Stimulated activated memory B cell treated with anti-CD40 and anti-IgM and Interleukin-4, amounts not matched to agents 10 μg/mL and 1 μg/mL and 100 μg/mL, for 72 hours (primary cell): ENCODE measurements at places on chromosomes 4 and X.

DNA sequence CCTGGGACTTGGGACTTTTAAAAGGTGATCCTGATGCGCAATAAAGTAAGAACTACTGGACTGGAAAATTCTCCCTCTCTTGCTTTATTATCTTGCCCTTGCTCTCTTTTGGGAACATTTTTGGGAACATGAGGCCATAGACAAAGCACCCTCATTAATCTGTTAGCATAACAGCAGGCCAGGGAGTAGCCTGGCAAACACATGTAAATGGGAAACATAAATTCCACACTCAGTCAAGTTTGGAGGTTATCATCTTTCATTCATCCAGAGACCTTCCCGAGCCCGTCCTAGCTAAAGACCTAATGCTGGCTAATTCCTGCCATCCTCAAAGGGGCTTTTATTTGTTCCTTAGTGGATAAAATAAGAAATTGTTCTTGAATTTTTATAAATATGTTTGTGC lies 162.8 kb upstream of the ARX start:
- H3K4me3 ChIP-seq = no peak overlapping the region
- no peak for ATAC-seq
- H3K27me3 ChIP-seq = no peaks in the 10 kb centered on the region

DNA sequence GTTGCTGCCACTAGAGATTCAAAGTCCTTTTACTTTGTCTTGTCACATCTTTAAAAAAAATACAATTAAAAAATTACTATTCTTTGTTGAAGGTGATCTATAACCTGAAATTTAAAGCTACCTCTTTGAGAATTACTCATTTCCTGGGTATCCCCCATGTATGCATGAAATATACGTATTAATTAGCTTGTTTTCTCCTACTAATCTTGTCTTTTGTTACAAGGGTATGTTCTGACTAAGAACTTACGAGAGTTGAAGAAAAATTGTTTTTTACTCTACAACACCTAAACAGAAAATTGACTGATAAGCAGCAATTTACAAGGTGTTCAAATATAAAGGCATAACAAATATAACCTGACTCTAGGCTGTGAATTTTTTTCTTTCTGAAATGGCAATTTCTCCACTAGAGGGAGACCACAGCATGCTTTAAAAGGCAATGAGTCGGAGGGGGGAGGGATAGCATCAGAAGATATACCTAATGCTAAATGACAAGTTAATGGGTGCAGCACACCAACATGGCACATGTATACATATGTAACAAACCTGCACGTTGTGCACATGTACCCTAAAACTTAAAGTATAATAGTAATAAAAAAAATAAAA lies 249.6 kb downstream of the OPHN1 start:
- no peaks in the 10 kb centered on the region for H3K27me3 ChIP-seq
- H3K4me1 ChIP-seq = no peaks in the 10 kb centered on the region
- H3K36me3 ChIP-seq = no peaks in the 10 kb centered on the region

DNA sequence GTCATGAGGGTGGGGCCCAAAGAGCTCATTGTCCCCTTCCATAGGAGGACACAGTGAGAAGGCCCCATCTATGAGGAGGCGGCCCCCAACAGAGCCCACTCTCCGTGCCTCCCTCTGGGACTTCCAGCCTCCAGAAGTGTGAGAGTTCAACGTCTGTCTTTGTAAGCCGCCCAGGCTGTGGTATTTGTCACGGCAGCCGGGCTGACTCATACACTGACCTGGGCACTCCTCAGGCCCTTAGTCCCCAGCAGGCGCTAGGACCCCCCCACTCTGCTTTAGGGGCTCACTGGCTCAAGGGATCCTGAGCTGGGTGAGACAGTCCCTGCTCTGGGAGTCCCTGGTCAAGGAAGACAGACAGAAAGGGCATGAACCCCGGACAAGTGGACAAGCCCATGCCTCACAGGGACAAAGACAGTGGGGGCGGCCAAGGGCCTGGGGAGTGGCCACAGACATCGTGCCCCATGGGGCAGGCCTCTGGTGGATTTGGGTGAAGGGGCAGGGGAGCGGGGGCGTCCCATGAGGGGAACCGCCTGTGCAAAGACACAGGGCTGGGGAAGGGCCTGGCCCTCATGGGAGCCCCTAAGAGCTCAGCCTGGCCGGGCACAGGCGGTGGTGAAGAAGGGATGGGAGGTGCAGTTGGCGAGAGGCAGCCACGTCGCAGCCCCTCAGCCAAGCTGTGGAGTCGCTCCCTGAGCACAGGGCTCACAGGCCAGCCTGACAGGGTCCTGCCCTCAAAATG lies 21.5 kb downstream of the ABLIM2 start:
- no peak for ATAC-seq
- H3K27ac ChIP-seq = no peak overlapping the region
- H3K4me3 ChIP-seq = no peak overlapping the region

GRCh38 chr4:74206088-74206825 lies 48.3 kb downstream of the MTHFD2L start:
- H3K4me1 ChIP-seq = peaks cover 30% of the 10 kb centered on the region
- H3K36me3 ChIP-seq = peaks cover 27% of the 10 kb centered on the region
- H3K27me3 ChIP-seq = no peaks in the 10 kb centered on the region
- peak; percentile 71 for ATAC-seq
- peak overlapping the region; percentile 81 for H3K4me3 ChIP-seq

DNA sequence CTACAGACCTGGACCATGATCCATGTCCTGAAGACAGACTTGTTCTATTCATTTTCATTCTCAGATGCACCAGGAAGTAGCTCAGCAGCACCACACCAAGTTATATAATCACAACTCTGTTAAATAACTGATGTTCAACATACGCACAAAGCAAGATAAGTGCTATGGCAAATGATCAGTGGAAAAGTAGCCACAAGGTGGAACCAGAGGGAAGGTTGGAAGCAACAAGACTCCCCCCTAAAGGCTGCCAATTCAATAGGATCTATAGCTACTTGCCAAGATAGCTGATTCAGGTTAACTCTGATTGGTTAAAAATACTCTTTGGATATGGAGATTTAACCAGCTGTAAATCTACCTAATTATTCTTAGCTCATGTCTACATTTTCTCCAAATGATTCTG lies 23.7 kb upstream of the FAM47B start:
- no peaks in the 10 kb centered on the region for H3K27me3 ChIP-seq
- no peak overlapping the region for H3K4me3 ChIP-seq
- no peaks in the 10 kb centered on the region for H3K36me3 ChIP-seq
- H3K27ac ChIP-seq = no peak overlapping the region

DNA sequence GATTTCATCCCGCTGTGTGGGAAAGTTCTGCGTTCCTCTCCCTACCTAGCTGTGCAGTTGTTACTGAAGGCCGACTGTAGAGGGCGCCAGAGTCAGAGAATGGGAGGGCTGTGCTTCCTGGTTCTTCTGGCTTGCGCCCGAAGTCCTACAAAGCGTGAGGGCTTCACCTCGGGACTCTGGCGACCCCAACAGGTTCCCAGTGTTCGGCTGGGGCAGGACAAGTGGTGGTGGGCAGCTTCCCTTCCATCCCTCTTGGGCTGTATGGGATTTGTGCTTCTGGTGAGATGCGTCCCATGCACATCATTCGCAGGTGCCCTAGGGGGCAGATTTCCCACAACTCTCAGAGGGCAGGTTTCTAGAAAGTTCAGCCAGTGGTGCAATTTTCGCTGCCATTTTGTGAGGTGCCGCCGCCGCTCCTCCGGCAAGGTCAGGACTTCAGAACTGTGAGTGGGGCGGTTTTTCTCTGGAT lies 27.3 kb downstream of the CT45A1 start:
- no peaks in the 10 kb centered on the region for H3K36me3 ChIP-seq
- ATAC-seq = peak; percentile 20
- no peak overlapping the region for H3K27ac ChIP-seq
- H3K4me3 ChIP-seq = no peak overlapping the region

- H3K27me3 ChIP-seq = peaks cover 14% of the 10 kb centered on the region
- no peak for ATAC-seq
- H3K4me3 ChIP-seq = no peak overlapping the region
- H3K27ac ChIP-seq = no peak overlapping the region
These were observed 18.4 kb upstream of the FAM47E start for GRCh38 chr4:76233083-76233482.

DNA sequence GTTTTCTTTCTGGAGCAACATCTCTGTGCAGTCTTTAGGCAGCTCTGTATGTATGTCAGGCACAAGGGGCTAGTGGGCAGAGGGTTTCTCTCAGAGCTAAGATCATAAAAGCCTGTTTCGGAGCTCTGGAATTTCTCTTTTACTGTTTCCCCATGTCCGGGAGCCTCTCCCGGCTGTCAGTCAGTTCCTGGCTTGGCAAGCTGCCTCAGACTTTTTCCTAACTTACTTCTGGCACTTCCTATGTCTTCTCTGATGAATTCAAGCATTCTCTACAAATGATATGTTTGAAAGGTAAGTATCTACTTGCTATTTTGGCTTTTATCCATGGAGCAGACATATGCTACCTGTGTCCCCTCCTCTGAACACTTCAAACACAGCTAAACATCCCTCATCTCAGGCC lies 129.3 kb upstream of the PGRMC2 start:
- no peak for ATAC-seq
- no peaks in the 10 kb centered on the region for H3K36me3 ChIP-seq
- H3K4me1 ChIP-seq = peaks cover 4% of the 10 kb centered on the region
- H3K27ac ChIP-seq = no peak overlapping the region
- peaks cover 19% of the 10 kb centered on the region for H3K27me3 ChIP-seq

GRCh38 chr4:152585023-152585441 lies 49.1 kb upstream of the FBXW7 start:
- H3K4me3 ChIP-seq = peak overlapping the region; percentile 63
- ATAC-seq = peak; percentile 55
- H3K36me3 ChIP-seq = peaks cover 6% of the 10 kb centered on the region

DNA sequence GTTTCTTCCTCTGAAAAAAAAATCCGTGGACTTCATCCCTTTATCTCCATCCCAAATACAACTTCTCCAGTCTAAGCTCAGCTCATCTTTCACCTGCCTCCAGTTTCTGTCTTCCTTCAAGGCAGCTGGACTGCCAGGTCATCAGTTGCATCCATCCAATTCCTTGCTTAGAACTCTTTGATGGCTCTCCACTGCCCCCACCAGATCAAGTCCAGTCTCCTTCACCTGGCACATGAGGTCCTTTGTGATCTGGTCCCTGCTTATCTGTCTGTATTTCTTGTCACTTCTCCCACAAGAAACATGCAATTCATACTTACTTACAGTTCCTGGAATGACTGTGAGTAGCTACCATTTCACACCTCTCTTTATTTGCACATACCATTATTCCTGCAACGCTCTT lies 33.8 kb downstream of the OTUD6A start:
- H3K27me3 ChIP-seq = peaks cover 21% of the 10 kb centered on the region
- no peaks in the 10 kb centered on the region for H3K36me3 ChIP-seq
- no peak for ATAC-seq
- no peaks in the 10 kb centered on the region for H3K4me1 ChIP-seq

- H3K27ac ChIP-seq = no peak overlapping the region
- H3K27me3 ChIP-seq = no peaks in the 10 kb centered on the region
- no peak for ATAC-seq
- H3K4me3 ChIP-seq = no peak overlapping the region
These were observed 24.5 kb downstream of the KIAA0232 start for GRCh38 chr4:6806924-6807626.

DNA sequence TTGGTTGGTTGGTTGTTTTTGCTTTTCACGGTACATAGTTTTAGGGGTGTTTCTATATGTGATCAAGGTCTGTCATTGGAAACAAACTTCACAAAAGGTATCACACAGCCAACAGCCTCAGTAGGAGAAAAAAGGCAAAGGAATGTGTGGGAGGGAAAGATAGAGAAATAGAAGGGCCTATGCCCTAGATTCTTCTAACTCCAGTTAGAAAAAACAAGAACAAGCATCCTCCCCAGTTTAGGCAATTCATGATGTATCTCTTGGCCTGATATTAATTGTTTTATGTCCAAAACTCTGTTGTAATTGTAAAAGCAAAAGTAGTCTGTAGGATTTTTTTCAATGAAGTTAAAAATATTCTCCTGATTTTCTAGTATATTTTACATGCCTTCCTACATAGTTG lies 192.4 kb upstream of the EDNRA start:
- H3K4me1 ChIP-seq = no peaks in the 10 kb centered on the region
- no peak for ATAC-seq
- no peak overlapping the region for H3K27ac ChIP-seq
- no peak overlapping the region for H3K4me3 ChIP-seq
- H3K36me3 ChIP-seq = no peaks in the 10 kb centered on the region

DNA sequence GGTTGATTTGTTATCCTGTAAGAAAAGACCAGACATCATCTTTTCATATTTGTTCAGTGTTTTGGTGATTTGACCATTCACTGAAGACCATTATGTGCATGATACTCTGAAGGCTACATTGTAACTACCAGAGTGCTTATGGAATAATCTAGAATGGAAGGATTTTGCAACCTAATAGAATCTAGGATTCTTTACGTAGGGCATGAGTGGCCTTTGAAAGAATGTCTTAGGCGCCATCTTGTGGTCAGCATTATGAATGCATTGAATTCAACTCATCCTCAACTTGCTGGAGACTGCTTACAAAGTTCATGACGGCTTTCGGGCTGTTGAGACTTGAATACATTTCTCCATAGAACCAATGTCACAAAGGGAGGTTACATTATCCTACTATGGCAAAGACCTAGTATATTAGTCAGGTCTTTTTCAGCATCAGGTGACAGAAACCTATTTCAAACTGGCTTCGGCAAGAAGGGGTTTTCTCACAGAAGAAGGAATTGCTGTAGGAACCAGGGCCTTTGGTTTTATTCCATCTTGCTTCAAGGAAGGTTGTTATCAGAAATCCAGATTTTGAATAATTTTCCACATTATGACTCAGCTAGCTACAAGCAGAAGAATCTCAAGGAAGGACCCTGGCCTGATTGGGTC lies 104.1 kb downstream of the GPAT3 start:
- H3K27ac ChIP-seq = no peak overlapping the region
- peak; percentile 62 for ATAC-seq
- no peak overlapping the region for H3K4me3 ChIP-seq

DNA sequence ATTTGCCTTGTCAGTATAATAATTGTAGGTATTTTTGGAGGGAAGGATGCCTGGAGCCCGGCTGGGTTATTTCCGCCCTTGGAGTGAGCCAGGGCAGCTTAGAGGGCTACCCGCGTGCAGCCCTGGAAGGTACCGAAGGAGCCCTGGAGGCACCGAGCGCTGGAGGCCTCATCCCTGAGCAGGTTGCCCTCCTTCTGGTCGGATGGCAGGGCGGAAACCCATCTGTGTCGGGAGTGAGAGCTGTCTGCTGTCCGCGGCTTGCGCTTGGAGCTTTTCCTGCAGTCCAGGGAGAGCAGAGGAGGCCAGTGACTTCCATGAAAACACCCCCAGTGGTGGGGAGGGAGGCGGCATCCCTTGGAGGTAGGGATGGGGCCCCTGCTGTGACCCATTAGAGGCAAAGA lies 122.1 kb downstream of the TBL1X start:
- H3K36me3 ChIP-seq = peaks cover 16% of the 10 kb centered on the region
- no peak overlapping the region for H3K4me3 ChIP-seq
- no peak for ATAC-seq

- H3K27ac ChIP-seq = peak overlapping the region; percentile 96
- peak overlapping the region; percentile 94 for H3K4me3 ChIP-seq
- peaks cover 44% of the 10 kb centered on the region for H3K4me1 ChIP-seq
- H3K36me3 ChIP-seq = peaks cover 32% of the 10 kb centered on the region
- H3K27me3 ChIP-seq = no peaks in the 10 kb centered on the region
- ATAC-seq = peak; percentile 65
These were observed 1.8 kb downstream of the SLC38A5 start for GRCh38 chrX:48468247-48468671.
